Activated effector memory CD4-positive, alpha-beta T cell treated with Interleukin-2 at 50 U/mL for 16 hours (primary cell): ENCODE measurements at places on chromosomes 7 and 10.
A peak's percentile ranks its signal among the peaks of the same experiment; 100 is the strongest.

DNA sequence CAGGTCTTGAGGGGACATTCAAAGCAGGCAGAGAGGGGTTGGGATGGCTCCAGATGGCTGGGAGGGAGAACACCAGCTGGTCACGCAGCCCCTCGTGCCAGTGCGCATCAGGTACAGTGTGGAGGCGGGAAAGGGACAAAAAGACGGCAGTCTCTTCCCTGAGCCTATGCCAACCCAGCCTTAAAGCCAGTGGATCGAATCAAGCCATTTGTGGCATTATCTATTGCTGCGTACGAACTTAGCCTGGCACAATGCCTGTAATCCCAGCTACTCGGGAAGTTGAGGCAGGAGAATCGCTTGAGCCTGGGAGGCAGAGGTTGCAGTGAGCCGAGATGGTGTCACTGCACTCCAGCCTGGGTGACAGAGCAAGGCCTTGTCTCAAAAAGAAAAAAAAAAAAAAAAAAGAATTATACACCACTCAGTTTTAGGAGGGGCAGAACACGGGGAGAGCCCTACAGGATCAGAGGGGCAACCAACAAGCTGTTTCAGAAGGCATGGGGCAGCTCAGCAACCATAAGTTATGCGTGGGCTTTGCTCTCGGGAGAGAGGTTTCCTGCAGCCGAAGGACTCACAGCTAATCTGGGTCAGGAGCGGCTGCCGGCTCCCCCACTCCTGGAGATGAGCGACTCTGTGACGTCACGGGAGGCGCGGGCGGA lies 356 bp upstream of the NDUFB2 start:
- peak; percentile 91 for DNase-seq

DNA sequence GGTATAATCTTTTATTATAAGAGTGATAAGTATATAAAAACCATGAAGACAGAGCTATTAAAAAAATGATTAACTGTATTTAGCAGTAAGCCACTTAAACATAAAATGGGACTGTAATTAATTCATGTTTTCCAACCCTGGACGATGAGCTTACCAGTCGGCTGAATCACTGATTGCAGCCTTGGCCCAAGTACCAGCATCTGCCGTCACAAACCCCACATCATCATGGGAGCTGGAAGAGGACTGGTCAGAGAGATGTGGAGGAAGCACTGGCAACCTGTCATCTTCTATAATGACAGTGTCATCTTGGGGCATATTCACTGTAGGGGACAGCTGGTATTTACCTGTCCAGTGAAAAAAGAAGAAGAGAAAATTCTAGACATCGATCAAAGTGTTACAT lies 473.6 kb downstream of the PARD3 start:
- no peak for DNase-seq

DNA sequence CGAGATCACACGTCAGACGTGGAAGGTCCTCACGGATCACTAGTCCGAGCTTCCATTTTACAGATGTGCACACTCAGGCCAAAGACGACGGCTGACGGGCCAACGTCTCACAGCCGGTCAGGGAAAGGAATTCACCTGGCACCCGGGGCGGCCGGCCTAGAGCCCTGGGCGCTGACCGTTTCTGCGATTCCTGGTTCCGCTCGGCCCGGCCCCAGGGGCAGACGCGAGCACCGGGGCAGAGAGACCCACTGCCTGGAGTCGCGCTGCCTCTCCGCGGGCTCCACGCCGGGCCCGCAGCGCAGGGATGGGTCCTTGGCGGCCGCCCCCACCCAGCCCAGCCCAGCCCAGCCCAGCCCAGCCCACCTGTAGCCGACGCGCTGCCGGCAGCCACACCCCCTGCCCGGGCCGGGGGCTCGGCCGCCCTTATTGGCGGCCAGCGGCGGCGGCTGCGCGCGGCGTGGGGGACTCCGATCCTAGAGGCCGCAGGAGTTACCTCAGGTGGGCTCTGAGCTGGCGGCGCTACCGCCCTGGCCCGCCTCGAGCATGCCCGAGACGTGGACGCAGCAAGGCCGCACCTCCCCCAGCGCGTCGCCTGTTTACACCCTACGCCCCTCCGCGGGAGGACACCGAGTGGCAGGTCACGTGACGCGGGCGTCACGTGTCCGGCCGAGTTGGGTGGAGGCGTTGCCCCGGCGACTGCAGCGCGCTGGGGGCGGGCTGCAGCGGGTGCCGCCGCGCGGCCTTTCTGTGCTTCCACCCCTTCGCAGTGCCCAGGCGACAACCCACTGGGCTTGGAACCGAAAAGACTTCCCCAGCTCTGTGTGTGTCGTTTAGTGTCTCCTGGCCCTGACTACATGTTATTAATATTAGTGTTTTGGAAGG lies 78.1 kb downstream of the ZFAND4 start:
- DNase-seq: peak; percentile 85

DNA sequence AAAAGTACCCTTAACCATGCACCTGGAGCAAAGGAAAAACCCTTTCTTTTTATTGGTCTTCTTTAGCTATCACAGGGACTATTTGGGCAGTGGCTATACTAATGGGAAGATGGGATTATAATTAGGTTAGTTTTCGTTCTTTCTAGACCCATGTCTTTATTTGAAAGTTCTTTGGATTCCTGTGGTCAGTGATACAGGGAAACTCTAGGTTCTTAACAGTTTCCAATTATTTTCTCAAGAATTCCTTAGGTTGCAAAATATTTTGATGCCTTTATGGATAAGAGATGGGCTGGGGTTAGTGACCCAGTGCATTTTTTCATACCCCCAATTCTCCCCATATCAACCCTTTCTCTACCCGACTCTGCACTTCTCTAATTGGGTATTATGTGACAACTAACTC lies 49.0 kb downstream of the ADD3 start:
- DNase-seq: no peak

GRCh38 chr7:132575982-132576720 lies at the start of gene PLXNA4:
PLXNA4 (minus strand) TSS chr7:132576470; CDS start chr7:132508693, 67,777 bp downstream.
- DNase-seq: no peak

DNA sequence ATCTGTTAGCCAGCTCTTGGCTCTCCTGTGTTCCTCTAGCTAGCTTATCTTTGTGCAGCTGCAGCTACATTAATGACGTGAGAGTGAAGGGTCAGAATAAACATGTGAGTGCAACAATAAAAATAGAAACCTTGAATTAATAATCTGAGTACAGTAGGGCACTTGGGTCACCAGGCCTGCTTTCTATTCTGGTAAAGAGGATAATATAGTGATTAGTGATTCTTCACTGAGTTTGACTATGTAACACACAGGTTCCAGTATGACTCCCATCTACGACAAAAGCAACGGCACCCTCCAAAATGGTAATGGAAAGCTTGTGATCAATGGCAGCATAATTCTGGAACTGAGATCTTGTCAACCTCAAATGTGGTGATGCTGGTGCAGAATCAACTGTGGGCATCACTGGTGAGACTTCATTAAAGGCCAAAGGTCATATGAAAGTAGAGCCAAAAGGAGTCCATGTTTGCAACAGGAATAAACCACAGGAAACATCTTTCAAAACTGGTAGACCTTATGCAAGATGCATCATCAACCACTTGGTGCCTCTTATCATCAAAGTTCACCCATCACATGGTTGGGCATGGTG lies 77.6 kb downstream of the NRBF2 start:
- DNase-seq: no peak

- DNase-seq: no peak
Observed at GRCh38 chr10:31803606-31804351, 124.9 kb downstream of the ARHGAP12 start.

- no peak for DNase-seq
Observed at GRCh38 chr10:97065128-97065527, 120.6 kb downstream of the SLIT1 start.

GRCh38 chr7:116316838-116317628 lies 106.7 kb downstream of the TES start:
- no peak for DNase-seq

- no peak for DNase-seq
Observed at GRCh38 chr7:38673795-38674194, 42.6 kb upstream of the AMPH start.

- DNase-seq: no peak
Observed at GRCh38 chr7:44622342-44623151, 16.1 kb downstream of the OGDH start.

GRCh38 chr7:31095286-31096197 lies 43.4 kb downstream of the ADCYAP1R1 start:
- no peak for DNase-seq

DNA sequence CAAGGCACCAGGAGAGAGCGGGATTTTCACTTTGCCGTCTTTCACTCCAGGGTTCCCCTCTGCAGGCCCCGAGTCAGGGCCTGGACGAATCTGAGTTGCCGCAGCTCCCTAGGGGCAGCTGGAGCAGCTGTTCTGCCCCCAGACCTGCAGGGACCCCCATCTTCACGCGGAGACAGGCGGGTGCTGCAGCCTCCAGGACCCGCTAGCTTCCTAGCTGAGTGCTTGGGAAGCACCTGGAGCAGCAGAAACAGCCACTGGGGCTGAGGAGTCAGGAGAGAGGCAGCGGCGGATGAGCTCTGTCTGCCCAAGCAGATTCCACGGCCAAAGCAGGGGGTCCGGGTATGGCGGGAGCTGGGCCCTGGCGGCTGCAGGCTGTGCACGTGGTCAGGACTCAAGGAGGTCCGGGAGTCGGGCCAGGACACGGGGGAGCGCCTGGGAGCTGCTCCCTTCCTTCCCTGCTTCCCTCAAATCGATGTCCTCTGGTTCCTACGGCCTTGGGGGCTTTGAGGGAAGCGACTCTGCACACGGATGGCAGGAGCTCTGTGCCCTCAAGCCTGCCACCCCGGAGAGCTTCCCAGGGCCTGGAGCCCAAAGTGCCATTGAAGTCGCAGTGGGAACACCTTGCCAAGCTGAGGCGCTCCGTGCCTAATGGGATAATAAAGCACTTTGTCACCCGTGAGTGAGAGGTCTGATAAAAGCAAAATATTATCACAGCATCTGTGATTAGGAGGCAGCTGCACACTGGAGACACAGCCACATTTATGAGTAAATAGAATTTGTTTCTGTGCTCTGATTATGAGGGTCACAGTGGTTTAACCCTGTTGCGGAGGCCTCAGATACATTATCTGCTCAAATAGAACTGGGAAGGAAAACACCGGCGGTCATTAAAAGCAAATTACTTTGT lies 17.2 kb downstream of the MNX1 start:
- DNase-seq: no peak

GRCh38 chr10:131938681-131939080 lies 37.9 kb downstream of the PPP2R2D start:
- DNase-seq: no peak

DNA sequence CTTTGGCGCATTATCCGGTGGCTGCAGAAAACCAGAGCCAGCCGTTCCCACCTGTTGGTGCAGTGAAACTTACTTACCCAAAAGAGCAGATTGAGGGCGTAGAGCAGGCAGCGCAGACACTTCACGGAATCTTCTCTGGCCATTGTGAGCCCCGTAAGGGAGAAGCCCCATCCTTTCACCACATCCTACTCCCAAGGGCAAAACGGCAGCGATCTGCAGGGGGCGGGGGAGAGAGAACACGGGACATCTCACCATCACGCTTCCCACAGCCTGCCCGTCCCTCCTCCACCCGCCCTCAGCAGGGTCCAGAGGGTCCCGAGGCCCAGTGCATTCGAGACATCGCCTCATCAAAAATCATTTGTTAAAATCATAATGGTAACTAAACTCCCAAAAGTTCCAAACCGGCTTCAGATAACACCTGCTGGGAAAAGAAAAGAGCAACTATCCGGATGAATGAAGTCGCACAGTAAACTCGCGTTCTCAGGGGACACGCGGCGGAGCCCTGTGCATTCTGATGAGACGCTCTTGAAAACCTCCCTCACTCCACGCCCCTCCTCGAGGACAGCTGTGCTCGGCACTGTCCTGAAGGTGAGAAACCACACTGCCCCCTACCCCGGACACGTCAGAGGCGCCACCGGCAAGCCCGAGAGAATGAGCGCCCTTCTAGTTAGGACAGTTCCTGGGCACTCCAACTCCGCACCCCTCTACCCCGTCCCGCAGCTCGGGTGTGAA lies 1.2 kb downstream of the TSPAN12 start:
- DNase-seq: no peak

DNA sequence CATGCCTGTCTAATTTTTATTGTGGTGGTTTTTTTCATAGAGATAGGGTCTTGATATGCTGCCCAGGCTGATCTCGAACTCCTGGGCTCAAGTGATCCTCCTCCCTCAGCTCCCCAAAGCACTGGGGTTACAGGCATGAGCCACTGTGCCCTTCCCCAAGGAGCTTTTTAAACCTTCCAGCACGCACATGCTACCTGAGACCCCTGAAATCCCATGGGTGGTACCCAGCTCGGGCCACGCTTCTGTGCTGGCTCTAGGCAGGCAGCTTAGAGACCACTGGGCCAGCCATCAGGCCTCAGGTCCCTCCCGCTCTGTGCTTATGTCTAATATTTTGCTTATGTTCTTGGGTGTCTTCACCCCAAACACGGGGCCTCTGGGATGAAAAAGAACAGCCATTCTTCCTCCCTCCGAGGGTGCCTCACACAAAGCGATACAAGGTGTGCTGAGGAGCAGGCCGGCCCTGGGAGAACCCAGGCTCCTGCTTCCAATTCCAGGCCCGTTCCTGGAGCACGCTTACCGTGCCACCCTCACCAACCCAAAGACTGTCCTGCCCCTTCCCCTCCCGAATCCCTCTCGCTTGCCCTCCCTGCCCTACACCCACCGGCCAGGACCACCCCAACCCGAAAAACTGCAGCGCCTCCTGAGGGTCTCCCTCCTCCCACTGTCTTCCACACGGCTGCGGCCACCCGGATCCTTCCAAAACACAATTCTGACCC lies 10.9 kb downstream of the SPOCK2 start:
- DNase-seq: no peak

GRCh38 chr10:116694243-116694926 lies 48.0 kb downstream of the HSPA12A start:
- no peak for DNase-seq

DNA sequence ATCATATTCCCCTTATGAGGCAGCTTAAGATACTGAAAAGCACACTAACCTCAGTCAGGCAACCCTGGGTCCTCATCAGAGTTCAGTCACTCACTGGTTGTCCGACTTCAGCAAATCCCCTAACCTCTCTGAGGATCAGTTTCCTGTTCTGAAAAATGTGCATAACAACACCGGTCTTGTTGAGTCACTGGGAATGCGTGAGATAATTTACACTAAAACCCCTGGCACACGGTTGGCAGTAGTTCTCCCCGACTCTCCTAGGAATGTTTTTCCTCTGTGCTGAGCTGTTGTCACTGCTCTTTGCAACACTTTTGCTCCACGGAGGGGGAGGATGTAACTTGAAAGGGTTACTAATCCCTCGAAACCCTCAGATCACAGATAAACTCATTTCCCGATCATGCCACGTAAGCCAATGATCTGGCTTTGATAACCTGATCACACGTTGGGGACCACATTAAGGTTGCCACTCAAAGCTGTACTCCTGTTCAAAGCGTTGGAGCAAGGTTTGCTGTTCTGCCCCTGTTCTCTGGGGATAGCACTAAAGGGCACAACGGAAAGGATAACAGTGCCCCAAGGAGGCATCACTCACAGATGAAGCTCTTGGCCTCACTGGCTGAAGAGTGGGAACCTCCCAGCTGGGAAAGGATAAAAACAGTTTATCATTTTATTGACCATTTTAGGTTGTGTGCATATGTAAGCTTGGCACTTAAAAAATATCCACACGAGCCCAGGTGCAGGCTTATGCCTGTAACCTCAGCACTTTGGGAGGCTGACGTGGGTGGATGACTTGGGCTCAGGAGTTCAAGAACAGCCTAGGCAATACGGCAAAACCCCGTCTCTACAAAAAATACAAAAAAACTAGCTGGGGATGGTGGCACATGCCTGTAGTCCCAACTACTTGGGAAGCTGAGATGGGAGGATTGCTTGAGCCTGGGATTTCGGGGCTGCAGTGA lies 5.0 kb upstream of the RBM17 start:
- DNase-seq: no peak

- peak; percentile 76 for DNase-seq
Observed at GRCh38 chr7:99392659-99393354, 15.6 kb downstream of the PDAP1 start.

- no peak for DNase-seq
Observed at GRCh38 chr10:78832281-78832680, 236.5 kb upstream of the ZMIZ1 start.
